Activated CD4-positive, alpha-beta T cell treated with anti-CD3 and anti-CD28 coated beads, Interleukin-2, amount 10 ng/mL, durations not matched to agents 24 days and 14 days (primary cell): ENCODE measurements at places on chromosomes 16 and 17. TPM values are rescaled to one million over a fixed set of nuclear protein-coding genes. Genes with fewer than 3 reads are reported as not detected.

DNA sequence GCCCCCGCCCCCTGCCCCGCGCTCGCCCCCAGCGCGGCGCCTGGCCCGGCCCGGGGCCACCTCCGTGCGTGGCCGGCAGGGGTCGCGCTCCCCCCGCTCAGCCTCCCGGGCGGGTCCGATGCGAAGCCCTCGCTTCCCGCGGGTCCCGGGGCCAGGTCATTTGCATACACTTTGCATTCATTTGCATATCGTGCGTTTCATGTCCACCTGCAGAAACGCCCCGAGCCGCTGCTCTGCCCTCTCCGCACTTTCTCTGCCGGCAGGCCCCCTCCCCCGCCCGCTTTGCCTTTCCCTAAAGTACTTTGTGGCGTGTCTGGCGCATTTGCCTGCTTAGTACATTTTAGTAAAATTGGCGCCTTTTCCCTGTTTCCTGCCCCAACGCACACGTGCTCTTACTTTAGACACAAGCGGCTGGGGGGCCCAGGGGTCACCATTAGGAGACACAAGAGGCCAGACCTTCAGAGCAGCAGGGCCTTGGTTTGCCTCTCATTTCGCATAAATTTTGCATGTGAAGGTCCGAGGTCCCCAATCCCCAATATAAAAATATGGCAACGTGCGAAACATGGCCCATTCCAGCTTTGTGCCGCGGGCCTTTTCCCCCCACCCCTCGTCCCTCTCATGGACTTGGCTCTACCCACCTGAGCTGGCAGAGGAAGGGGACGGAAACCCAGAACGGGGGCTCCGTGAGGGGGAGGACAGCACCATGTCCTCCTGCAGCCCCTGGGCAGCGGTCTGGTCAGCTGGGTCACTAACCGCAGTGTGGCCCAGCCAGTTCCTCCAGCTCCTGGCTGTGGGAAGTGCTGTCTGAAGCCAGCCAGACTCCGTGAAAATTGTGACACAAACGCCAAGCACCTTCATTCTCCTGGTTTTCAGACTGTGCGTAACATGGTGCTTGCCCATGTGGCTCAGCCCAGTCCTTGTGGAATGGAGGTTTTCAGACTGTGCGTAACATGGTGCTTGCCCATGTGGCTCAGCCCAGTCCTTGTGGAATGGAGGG, 34.8 kb downstream of the CBFA2T3 start:
- no peaks in the 10 kb centered on the region for H3K4me1 ChIP-seq
- no peak overlapping the region for H3K27ac ChIP-seq
- peaks cover 42% of the 10 kb centered on the region for H3K27me3 ChIP-seq
- H3K36me3 ChIP-seq, result no peaks in the 10 kb centered on the region

Gene PHF23
- total RNA-seq, result 46.2 and 51.7 TPM in 2 replicates

DNA sequence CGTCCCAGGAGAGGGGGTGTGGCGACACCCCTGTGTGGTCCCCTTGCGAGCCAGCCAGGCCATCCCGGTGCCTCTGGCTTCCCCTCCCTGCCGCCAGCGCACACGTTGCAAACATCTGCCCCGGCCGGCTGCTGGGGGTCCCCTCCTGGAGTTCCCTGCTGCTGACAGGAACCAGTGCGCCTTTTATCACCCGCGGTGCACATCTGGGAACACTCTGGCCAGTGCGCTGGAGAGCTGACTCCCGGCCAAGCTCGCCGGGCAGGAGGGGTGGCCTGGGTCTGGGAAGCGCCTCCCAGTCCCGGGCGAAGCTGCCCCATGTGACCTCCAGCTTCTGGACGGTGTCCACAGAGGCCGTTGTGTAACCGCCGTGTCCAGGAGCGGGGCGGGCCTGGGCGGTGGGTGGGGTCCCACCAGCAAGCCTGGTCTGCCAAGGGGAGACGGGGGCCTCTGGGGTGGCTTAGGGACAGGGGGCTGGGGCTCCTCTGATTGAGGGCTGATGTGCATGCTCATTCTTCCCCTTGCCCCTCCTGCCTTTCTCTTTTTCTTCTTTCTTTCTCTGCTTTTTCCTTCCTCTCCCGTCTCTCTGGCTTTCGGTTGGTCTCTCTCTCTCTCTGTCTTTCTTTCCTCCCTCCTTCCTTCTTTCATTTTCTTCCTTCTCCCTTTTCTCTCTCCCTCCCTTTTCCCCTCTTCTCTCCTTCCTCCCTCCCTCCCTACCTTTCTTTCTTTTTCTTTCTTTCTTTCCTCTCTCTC, 25.2 kb upstream of the CIBAR2 start:
- peaks cover 38% of the 10 kb centered on the region for H3K27me3 ChIP-seq
- H3K4me1 ChIP-seq, result peaks cover 4% of the 10 kb centered on the region
- H3K27ac ChIP-seq, result no peak overlapping the region
- no peak for DNase-seq

DNA sequence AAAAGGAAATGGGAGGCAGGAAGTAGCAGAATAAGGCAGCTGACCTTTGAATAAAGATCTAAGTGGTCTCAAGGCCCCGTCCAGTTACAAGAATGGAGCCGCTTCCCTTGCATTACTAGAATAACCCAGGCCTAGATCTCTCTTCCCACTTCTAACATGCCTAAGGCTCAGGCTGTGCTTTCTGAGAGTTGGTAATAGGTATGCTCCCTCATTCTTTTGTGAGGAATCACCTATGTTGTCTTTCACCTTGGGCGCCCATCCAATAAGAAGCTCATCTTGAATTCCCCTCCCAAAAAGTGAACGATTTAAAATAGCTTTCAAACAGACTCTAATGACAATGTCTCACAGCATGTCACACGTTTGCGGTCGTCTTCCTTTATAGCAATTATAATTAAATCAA, 101.2 kb downstream of the KCNJ2 start:
- no peaks in the 10 kb centered on the region for H3K27me3 ChIP-seq
- H3K4me1 ChIP-seq, result no peaks in the 10 kb centered on the region
- no peak for DNase-seq
- H3K27ac ChIP-seq, result no peak overlapping the region
- H3K36me3 ChIP-seq, result no peaks in the 10 kb centered on the region

DNA sequence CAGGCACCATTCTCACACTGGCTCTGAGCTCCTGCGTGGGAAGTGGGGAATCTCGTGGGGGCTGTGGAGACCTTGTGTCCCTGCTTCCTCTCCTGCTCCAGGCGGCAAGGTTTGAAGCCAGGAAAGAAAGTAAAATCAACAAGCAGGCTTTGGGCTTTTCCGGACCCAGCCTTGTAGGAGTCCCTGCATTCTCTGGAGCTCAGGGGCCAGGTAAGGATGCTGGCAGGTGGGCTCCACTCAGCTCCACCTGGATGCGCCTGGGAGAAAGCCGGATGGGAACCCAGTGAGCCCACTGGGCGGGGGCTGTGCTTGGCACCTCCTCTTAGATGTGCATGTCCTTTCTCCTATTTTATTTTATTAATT, 362.5 kb downstream of the SEC14L1 start:
- H3K27me3 ChIP-seq, result no peaks in the 10 kb centered on the region
- no peak for DNase-seq
- peaks cover 23% of the 10 kb centered on the region for H3K36me3 ChIP-seq
- no peak overlapping the region for H3K4me3 ChIP-seq
- H3K27ac ChIP-seq, result no peak overlapping the region
